Activated naive CD4-positive, alpha-beta T cell (primary cell): ENCODE measurements at places on chromosomes 6 and 20.

GRCh38 chr20:17570347-17571152 lies 675 bp downstream of the DSTN start:
- DNase-seq = no peak

- no peak for DNase-seq
These were observed 43.5 kb downstream of the NOL4L start for GRCh38 chr20:32541323-32542258.

DNA sequence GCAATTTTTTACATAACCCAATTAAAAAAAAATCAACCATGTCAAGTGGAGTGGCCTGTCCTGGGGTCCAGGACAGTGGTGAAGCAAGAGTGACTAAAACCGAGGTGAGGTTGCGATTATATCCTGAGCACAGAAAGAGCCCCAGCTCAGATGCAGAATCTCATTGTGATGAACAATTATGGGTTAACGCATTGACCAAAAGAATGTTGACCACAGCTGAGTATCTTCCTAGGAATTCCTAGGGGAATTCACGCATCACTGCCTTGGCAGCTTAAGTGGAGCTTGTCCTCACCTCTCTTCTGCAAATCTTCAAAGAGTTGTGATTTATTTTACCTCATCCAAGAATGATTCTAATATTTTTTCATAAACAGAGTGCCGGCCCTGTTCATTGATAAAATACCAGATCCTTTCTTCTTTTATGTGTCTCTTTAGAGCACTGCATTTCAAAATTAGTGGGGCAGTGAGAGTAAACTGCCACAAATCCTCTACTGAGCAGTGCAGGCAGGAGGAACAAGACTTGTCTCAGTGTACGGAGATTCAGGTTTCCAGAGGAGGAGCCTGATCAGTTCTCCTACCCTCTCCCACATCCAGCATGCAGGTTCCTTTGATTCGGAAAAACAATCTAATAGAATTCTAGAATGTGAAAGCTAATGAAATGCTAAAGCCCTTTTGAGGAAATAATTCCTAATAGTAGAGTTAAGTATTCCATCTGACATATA lies 60.1 kb upstream of the ZNF184 start:
- no peak for DNase-seq

DNA sequence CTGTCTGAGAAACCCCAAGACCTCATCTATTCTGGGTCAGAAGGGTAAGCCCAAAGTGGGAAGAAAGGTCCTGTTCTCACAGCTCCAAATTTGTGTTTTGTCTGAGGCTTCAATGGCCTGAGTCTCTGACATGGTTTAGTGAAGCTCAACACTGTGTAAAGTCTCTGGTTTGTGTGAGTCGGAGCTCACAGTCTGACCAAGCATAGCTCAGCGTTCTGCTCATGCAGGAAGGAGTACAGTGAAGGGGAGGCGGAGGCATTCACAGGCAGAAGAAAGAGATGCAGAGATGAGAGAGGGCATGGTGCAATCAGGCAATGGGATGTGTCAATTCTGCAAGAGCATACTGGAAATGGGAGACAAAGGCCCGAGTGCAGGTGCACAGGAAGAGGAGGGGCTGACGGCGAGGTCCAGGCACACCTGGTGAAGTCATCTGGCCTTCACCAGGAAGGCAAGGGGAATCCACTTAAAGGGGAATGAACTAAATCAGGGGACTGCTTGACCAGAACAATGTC lies 463.0 kb upstream of the AGPAT4 start:
- no peak for DNase-seq

- DNase-seq = no peak
These were observed 223.8 kb downstream of the ZNF217 start for GRCh38 chr20:53369871-53370270.

DNA sequence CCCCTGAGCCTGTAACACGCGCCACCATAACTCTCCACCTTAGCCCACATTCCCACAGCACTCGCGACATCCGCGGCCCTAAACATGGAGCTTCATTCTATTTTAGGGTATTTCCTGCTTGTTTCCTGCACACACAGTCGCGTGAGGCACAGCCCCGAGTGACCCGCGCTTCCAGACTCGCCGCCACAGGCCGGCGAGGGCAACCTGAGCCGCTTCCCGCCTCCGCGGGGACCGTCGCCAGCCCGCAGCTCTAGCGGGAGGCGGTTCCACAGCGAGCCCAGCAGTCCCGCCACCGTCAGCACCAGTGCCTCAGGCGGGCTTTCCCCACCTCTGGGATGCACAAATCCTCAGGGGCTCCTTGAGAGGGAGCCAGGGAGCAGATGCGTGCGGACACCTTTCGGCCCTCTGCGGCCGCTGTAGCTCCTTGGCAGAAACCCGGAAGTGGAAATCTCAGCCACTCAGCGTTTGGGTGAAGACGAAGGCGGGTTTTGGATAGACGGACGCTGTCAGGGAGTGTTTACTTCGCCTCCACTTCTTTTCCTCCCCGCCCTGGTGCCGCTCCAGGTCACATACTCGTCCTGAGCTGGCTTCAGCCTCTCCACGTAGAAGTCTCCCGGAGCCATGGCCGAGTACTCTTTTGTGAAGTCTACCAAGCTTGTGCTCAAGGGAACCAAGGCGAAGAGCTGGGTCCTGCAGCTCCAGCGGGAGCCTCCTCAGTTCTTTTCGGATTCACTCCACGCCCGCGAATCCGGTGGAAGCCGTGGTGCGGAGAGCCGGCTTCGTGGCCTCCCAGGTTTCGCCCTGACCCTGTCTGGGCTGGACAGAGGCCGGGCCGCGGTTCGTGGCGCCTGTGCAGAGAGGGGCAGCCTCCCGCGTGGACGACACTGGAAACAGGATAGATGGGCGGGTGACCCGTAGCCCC lies 2177.4 kb upstream of the DEFB115 start:
- DNase-seq = no peak

- DNase-seq = no peak
These were observed 69.3 kb downstream of the SYNJ2 start for GRCh38 chr6:158050955-158051354.

GRCh38 chr6:43412541-43412940 lies 14.8 kb upstream of the ABCC10 start:
- no peak for DNase-seq

DNA sequence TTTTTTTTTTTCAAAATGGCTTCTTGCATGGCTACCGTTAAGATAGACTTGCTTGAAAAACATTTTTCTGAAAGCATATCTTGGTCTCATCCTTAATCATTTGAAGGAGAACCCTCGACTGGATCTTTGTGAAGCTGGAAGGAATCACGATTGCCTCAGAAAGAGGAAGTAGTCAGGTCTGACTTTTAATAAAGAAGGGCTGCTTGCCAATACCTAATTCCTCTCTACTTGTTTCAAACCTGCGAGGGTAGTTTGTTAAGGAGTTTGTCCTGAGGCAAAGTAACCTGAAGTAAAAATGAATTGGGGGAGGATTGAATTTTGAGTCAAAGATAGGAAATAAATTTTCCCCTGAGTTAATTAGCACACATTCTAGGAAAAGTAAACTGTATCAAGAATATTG lies 288.1 kb upstream of the MAP3K7 start:
- DNase-seq = no peak

DNA sequence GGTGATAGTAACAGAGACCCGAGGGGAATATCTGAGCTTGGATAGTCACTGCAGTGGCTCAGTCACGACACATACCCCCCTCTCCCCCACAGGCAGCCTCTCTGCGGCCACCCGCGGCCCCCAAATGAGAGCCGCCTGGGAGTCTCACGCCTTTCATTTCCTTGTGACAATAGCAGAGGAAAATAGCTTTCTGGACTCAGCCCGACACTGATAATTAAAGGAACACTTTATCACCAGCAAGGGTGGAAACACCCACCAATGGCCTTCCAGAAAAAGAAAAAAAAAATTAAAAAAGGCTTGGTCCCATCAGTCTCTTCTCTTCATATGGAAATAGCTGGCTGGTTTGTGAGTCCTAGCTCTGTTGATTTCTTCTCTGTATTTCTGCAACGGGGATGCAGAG lies 35.1 kb upstream of the KCNG1 start:
- no peak for DNase-seq

GRCh38 chr20:9402546-9402945 lies 111.8 kb upstream of the LAMP5 start:
- no peak for DNase-seq

DNA sequence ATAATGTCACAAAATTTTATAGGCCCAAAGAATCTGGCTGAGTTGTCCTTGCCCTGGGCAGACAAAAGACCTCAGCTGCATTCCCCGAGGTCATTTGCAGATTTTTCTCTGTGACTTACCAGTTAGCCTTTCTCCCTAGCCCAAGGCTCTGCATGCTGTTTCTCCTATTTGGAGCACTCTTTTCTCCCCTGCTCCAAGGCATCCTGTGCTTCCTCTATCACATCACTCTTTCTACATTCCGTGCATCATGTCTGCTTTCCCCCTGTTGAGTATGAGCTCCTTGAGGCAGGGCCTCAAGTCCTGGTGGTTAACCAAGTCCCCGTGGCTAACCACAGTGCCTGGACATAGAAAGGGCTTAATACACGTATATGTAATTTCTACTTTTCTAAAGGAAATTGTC lies 593 bp upstream of the GSTA3 start:
- no peak for DNase-seq

DNA sequence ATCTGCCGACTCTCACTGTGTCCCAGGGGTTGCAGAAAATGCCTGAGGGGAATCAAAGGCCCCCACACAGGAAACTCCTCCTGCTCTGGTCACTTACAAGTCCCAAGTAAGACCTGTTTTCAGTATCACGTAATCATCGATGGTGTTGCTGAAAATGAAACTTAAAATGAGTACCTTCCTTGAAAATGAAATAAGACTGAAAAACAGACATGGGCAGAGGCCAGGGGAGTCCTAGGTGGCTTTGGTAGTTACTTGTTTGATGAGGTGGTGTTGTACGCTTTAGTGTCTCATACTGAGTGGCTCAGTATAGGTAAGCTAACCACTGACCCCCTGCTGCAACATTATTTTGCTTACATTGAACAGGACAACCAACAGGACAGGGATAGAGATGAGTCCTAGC lies 43.0 kb upstream of the SYNCRIP start:
- no peak for DNase-seq

DNA sequence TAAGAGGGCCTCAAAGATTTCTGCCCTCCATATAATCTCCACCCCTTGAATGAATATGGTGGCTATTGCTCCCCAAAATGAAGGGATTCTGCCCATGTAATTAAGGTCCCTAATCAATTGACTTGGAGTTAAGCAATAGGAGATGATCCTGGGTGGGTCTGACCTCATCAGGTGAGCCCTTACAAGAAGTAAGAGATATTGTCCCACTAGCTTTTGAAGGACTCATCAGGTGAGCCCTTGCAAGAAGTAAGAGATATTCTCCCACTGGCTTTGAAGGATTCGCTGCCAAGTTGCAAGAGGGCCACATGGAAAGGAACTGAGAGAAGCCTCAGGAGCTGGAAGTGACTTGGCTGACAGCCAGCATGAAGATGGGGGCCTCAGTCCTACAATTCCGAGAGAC lies 103.4 kb downstream of the BMP7 start:
- no peak for DNase-seq

DNA sequence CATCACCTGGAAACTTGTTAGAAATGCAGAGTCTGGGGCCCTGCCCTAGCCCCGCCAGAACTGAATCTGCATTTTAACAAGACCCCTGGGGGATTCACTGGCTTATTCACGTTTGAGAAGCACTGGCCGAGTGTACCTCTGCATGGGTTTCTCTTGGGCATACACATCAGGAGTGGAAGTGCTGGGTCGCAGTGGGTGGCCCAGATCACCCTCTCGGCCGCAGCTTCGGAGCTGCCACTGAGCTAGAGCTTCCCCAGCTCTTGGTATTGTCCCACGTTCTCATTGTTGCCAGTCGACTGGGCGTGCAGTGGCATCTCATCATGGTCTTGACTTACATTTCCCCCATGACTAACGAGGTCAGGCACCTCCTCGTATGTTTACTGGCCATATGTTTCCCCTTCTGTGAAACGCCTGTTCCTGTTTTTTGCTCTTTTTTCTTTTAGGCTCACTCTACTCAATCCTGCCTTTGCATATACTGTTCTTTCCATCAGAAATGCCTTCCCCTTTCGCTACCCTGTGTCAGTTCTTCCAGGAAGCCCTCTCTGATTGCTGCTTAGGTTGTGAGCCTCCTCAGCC lies 3.0 kb upstream of the DLGAP4 start:
- DNase-seq = no peak

DNA sequence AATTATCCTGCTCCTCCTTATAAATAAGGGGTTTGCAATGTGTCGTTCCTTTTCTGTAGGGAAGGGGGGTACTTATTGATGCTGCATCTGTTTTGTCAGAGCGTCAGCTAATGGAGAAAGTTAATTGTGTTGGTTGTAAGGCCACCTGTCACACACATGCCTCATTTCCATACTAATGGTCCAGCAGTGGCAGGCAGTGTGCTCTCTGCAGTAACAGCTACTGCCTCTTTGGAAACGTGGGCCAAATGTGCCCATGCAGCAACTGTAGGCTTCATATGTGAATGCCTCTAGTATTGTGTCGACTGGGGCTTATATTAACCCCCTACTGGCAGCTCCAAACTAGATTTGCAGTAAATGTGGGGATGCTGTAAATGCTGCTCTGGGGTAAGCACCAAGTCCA lies 56.3 kb upstream of the OLIG3 start:
- DNase-seq = no peak

- no peak for DNase-seq
These were observed 357.1 kb upstream of the HSF2 start for GRCh38 chr6:122042380-122042779.

DNA sequence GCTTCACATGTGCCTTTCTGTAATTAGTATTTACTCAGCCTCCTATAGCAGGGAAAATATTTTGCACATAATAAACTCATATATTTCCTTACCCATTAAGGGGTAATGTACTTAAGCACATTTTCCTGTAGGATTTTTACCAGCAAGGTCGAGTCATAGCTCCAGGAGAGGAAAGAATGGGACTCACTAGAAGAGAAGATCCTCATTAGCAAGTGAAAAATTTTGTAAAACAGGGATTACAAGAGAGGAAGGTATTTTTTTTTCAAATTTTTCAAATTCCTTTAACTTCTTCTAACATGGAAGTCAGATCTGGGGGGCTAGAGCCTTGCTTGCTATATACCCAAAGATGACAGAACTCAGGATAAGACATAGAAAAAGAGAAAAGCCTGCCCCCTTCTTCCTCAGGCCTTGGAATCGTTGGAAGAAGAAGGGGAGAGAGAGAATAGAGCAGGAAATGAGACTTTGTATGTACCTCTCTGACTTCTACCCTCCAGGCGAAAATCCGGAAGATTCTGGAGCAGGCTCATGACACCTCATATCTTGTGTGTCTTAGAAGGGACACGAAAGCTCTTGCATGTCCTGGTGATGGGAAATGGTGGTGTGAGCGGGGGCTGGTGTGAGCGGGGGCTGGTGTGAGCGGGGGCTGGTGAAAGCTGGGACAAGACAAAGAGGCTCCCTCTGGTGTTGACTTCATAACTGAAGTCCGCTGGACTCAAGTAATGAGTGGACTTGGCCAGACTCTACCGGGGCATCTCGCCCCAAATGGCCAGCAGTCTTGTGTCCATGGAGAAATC lies 256.9 kb upstream of the PLCB4 start:
- no peak for DNase-seq

DNA sequence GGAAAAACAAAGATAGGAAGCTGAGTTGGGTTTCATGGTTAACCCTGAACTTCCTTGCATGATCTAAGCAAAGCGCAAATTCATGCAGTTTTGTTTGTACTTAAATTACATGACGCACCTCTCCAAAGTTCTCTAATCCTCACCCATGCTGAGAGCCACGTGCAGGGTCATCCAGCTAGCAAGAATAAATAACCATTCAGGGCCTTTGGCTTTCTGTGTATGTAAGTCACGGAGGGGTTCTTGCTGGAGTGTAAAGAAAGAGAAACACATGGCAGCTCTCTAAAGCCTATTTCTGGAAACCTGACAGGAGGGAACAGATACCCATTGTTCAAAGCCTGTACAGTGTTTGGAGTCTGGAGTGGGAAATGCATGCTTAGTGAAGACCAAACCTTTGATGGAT lies 171.7 kb upstream of the CCN2 start:
- no peak for DNase-seq

- no peak for DNase-seq
These were observed 14.7 kb downstream of the JAG1 start for GRCh38 chr20:10658876-10659632.
